ENCODE measurements at places on chromosomes 3 and 15.
A peak's percentile ranks its signal among the peaks of the same experiment; 100 is the strongest.

DNA sequence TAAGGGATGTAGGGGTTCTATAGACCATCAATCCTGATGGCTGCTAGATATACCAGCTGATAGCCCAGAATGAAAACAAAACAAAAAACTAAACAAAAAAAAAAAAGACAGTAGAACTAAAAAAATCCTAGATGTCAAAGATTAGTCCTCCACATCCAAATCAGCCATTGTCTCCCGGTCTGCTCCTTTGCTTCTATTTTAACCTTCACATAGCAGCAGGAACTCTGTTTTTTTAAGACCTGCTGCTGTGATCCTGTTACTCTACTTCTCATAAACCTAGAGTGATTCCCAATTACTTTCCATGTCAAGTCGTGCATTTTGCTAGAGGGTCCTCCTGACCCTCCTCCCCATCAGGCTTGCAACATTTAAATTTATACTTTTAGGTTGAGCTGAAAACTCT, 2.5 kb downstream of the IFT122 start:
- H3K27ac ChIP-seq: no peak overlapping the region
- H3K36me3 ChIP-seq: peaks cover 3% of the 10 kb centered on the region
- no peaks in the 10 kb centered on the region for H3K27me3 ChIP-seq
- H3K4me3 ChIP-seq: no peak overlapping the region
- peaks cover 18% of the 10 kb centered on the region for H3K4me1 ChIP-seq

GRCh38 chr3:5278666-5279065, 91.2 kb downstream of the EDEM1 start:
- peaks cover 13% of the 10 kb centered on the region for H3K4me1 ChIP-seq
- H3K4me3 ChIP-seq: no peak overlapping the region
- no peak overlapping the region for H3K27ac ChIP-seq
- H3K27me3 ChIP-seq: no peaks in the 10 kb centered on the region
- no peak for DNase-seq

GRCh38 chr3:155496206-155496605, 202.7 kb upstream of the STRIT1 start:
- no peak for DNase-seq
- no peaks in the 10 kb centered on the region for H3K27me3 ChIP-seq
- H3K4me3 ChIP-seq: no peak overlapping the region
- no peak overlapping the region for H3K27ac ChIP-seq
- peaks cover 9% of the 10 kb centered on the region for H3K4me1 ChIP-seq

- H3K4me1 ChIP-seq: no peaks in the 10 kb centered on the region
- DNase-seq: peak; percentile 75
- no peak overlapping the region for H3K4me3 ChIP-seq
- H3K36me3 ChIP-seq: no peaks in the 10 kb centered on the region
- no peak overlapping the region for H3K27ac ChIP-seq
- H3K27me3 ChIP-seq: peaks cover 3% of the 10 kb centered on the region
Measured at GRCh38 chr3:151011427-151011826, 38.9 kb upstream of the CLRN1 start.

DNA sequence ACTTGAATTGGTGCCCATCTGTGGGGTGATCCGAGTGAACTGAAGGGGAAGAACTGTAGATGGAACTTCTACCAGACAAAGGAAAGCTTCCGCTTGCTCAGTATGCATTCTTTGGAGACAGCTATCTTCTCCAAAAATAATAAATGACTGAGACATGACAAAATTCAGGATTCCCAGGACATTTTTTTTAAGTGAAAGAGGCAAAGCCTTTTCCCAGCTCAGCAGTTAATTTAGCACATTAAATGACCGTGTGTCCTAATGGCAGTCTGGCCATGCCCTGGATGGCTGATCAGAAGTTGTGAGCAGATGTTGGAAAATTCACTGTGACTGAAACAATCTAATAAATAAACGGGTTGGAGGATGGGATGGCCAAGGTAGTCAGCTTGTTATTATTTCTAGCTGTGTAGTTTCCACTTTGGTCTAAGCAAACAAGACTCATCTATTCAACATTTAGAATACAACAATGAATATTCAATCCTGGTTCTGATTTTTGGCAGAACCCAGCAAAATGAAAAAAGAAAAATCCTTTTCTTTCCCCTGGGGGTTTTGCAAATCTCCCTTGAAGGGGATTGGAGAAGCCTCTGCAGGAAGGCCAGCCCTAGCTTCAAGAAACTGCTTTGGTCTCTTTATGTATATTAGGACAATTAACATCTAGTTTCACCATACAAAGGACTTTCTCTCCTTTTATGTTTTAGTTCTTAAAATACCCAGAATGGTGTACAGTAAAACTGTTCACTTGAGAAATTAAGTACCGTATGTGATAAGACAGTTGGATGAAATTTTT, 540.9 kb upstream of the MDFIC2 start:
- H3K4me3 ChIP-seq: no peak overlapping the region
- no peaks in the 10 kb centered on the region for H3K36me3 ChIP-seq
- H3K27me3 ChIP-seq: no peaks in the 10 kb centered on the region
- H3K4me1 ChIP-seq: peaks cover 54% of the 10 kb centered on the region

GRCh38 chr15:85407421-85408269, 27.2 kb downstream of the AKAP13 start:
- no peak overlapping the region for H3K4me3 ChIP-seq
- DNase-seq: peak; percentile 94
- H3K27ac ChIP-seq: peak overlapping the region; percentile 96

GRCh38 chr3:138984816-138985215, 21.3 kb downstream of the PRR23A start:
- H3K4me1 ChIP-seq: no peaks in the 10 kb centered on the region
- no peak overlapping the region for H3K4me3 ChIP-seq
- H3K27ac ChIP-seq: no peak overlapping the region
- no peaks in the 10 kb centered on the region for H3K36me3 ChIP-seq
- no peak for DNase-seq
- no peaks in the 10 kb centered on the region for H3K27me3 ChIP-seq

DNA sequence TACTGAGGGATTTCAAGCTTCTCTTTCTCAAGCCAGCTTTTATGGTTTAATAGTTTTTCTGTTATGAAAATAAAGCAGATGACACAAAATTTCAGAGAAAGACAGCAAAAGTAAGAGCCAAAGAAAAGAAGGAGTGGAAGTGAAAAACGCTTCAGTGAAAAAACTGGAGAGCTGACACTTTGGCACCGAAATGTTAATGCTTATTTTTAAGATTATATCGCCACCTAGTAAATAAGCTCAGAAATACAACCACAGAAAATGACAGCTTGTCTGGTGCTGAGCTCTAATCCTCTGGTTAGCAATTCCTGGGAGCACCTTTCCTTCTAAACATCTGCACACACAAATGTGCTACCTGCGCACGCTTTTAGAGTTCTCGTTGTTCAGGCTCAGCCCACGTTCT, 101.6 kb downstream of the ZPLD1 start:
- H3K27ac ChIP-seq: no peak overlapping the region
- DNase-seq: peak; percentile 15
- H3K4me3 ChIP-seq: no peak overlapping the region
- H3K36me3 ChIP-seq: no peaks in the 10 kb centered on the region
- no peaks in the 10 kb centered on the region for H3K27me3 ChIP-seq
- no peaks in the 10 kb centered on the region for H3K4me1 ChIP-seq

- no peaks in the 10 kb centered on the region for H3K27me3 ChIP-seq
- H3K4me3 ChIP-seq: no peak overlapping the region
- no peak overlapping the region for H3K27ac ChIP-seq
- peak; percentile 78 for DNase-seq
- H3K36me3 ChIP-seq: no peaks in the 10 kb centered on the region
Measured at GRCh38 chr3:186025161-186025560, 83.7 kb downstream of the ETV5 start.

DNA sequence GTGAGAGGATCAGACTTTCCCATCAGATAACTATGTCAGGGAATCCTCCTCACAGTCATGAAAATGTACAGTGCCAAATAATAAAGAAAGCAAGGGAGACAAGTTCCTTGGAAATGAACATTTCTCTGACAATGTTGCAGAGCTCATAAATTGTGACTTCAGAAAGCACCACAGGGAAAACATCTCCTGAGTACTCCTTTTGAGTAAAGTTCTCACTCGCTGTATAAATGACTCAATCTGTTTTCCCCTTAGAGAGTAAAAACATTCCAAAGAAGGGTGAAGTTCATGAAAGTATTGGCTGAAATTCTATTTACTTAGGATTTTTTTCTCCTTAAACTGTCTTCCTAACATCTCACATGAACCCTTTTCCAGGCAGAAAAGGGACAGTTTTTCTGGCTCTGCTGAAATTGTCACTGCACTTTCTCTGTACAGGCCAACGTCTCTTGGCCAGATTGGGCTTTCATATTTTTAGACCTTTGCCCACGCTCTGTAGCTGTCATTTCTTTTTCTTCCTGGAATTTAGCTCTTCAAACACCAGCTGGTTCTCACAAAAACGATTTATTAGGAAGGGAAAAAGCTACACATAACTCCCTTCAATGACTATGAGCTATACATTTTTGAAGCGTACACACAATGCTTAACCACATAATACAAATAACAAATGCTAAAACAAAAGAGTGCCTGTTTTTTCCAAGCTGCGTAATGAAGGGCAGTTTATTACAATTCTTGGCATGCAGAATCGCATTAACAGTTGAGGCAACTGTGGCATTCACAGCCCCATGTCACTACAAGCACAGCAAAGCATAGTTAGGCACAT, 216.1 kb downstream of the ATP8B4 start:
- no peaks in the 10 kb centered on the region for H3K36me3 ChIP-seq
- no peaks in the 10 kb centered on the region for H3K27me3 ChIP-seq
- peak; percentile 66 for DNase-seq
- H3K4me1 ChIP-seq: peaks cover 8% of the 10 kb centered on the region

- H3K4me1 ChIP-seq: peaks cover 18% of the 10 kb centered on the region
- H3K4me3 ChIP-seq: no peak overlapping the region
- no peak overlapping the region for H3K27ac ChIP-seq
- DNase-seq: no peak
- no peaks in the 10 kb centered on the region for H3K36me3 ChIP-seq
- no peaks in the 10 kb centered on the region for H3K27me3 ChIP-seq
Measured at GRCh38 chr3:38140326-38141172, 2.1 kb downstream of the MYD88 start.

DNA sequence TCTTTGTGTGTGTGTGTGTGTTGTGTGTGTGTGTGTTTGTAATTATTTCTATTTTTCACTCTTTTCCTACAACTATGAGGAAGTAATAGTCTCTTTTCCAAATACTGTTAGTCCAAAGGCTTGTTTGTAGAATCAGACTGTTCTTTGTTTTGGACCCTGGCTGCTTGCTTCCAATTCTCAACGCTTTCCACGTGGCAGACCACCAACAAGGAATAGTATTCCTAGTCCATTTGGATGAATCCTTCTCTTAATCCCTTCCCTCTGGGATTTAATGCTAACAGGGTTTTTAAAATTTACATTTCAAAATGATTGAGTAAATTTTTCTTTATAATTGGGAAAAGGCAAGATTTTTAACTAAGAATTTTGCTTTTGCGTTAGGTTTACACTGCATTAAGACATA, 62.7 kb downstream of the ADAMTSL3 start:
- DNase-seq: no peak
- no peaks in the 10 kb centered on the region for H3K27me3 ChIP-seq
- no peak overlapping the region for H3K27ac ChIP-seq
- no peaks in the 10 kb centered on the region for H3K36me3 ChIP-seq

GRCh38 chr15:40554161-40554525, 10.7 kb downstream of the CCDC32 start:
- no peak overlapping the region for H3K4me3 ChIP-seq
- no peaks in the 10 kb centered on the region for H3K27me3 ChIP-seq
- H3K36me3 ChIP-seq: peaks cover 11% of the 10 kb centered on the region
- no peak for DNase-seq
- no peak overlapping the region for H3K27ac ChIP-seq
- H3K4me1 ChIP-seq: no peaks in the 10 kb centered on the region

DNA sequence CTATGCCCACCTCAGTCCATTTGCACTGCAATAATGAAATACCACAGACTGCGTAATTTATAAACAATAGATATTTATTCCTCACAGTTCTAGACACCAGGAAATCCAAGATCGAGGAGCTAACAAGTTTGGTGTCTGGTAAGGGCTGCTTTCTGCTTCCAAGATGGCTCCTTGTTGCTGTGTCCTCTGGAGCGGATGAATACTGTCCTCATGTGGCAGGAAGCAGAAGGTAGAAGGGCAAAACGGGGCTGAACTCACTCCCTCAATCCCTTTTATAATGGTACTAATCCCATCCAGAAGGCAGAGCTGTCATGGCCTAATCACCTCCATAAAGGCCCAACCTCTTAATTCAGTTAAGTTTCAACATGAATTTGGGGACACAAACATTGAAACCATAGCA, 75.3 kb downstream of the P2RY1 start:
- H3K27ac ChIP-seq: no peak overlapping the region
- no peaks in the 10 kb centered on the region for H3K36me3 ChIP-seq
- H3K4me1 ChIP-seq: no peaks in the 10 kb centered on the region
- H3K27me3 ChIP-seq: no peaks in the 10 kb centered on the region
- DNase-seq: no peak

GRCh38 chr15:63805993-63806980, 27.5 kb downstream of the HERC1 start:
- DNase-seq: peak; percentile 10
- no peak overlapping the region for H3K4me3 ChIP-seq
- no peaks in the 10 kb centered on the region for H3K36me3 ChIP-seq
- H3K27me3 ChIP-seq: no peaks in the 10 kb centered on the region

- no peak for DNase-seq
- H3K27ac ChIP-seq: no peak overlapping the region
- H3K4me3 ChIP-seq: no peak overlapping the region
- H3K36me3 ChIP-seq: no peaks in the 10 kb centered on the region
- H3K27me3 ChIP-seq: peaks cover 72% of the 10 kb centered on the region
Measured at GRCh38 chr15:45130291-45131000, 652 bp downstream of the DUOX1 start.

DNA sequence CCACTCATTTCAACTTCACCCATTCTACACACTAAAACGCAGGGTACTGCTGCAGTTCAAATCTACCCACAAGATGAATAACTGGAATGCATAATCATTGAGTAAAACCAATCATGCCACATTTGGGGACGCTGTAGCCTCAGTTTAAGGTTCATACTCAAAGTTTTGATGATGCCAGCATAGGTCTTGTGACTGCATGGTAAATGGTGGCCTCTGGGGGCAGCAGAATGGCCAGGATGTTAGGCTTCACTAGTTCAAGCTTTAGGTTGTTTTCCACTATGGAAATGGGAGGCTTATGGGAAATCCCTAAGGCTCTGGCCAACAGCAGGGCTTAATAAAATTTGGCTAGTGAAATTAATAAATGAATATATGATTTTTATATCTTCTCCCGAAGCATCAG, 104.3 kb upstream of the TSC22D2 start:
- no peak overlapping the region for H3K27ac ChIP-seq
- H3K4me3 ChIP-seq: no peak overlapping the region
- no peaks in the 10 kb centered on the region for H3K36me3 ChIP-seq
- no peak for DNase-seq

- no peaks in the 10 kb centered on the region for H3K36me3 ChIP-seq
- H3K4me1 ChIP-seq: no peaks in the 10 kb centered on the region
- H3K27me3 ChIP-seq: no peaks in the 10 kb centered on the region
- no peak overlapping the region for H3K4me3 ChIP-seq
Measured at GRCh38 chr15:69272891-69273290, 25.8 kb upstream of the PAQR5 start.

DNA sequence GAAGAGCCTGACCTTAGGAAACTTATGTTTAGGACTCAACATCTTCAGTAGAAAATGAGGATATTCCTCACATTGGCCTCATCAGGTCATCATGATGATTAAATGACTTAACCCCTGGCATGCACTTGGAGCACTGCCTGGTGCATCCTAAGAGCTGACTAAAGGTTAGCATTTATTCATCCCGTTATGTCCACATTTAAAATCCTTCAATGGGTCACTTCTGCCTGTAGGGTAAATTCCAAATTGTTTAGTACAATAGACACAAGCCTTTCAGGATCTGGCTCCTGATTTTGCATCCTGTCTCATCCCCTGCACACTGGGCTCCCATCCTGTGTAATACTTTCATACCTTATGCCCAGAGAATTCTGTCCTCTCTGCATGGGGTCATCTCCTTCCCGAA, 195.2 kb upstream of the MCTP2 start:
- DNase-seq: no peak
- H3K36me3 ChIP-seq: no peaks in the 10 kb centered on the region
- no peak overlapping the region for H3K27ac ChIP-seq
- no peaks in the 10 kb centered on the region for H3K27me3 ChIP-seq

Data from astrocyte (in vitro differentiated cells and primary cell).